ENCODE measurements at places on chromosomes 5 and 9.

DNA sequence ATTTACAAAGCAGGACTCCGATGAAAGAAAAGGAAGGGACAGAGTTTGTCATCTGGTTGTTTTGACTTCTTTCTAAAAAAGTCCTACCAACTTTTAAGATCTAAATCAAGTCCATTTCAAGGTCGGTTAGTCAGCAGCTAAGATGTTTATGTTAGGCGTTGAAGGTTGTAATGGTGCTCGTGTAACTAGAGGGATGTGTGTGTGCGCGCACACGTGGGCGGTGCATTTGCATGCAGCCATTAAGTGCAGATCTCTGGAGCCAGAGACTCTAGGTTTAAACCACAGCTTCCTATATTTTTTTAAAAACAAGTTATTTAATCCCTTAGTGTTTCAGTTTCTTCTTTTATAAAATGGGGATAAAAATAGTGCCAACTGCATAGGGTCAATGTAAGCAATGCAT, 77.0 kb upstream of the SMIM32 start:
- no peak for DNase-seq

DNA sequence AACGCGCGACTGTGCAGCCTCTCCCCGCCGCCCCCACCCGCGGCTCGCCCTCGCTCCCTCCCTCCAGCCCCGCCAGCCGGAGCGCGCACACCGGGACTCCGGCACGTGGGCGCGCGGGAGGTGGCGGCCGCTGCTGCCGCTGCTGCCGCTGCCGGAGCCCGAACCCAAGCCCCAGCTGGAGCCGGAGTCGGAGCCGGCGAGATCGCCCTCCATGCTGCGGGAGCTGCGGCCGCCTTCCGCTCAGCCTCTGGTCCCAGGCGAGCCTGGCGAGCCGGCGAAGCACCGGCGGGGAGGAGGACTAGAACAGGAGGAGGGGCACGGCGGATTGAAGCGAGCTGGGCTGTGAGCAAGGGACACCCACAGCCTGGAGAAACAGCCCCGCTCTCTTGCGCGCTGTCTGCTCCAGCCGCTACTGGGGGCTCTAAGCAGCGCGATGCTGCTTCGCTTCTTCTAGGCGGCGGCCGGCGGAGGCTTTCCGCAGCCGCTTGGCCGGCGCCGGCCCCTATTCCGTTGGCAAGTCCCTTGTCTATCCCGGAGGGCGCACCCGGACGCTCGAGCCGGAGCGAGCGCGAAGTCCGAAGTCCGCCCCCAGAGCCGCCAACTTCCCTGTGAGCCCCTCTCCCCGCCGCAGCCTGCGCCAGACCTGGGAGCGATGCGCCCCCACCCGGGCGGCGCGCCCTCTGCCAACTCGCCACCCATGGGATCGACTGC, 598.7 kb upstream of the SGCD start:
- no peak for DNase-seq

GRCh38 chr9:113187929-113188595, 33.0 kb downstream of the FKBP15 start:
- DNase-seq: no peak

DNA sequence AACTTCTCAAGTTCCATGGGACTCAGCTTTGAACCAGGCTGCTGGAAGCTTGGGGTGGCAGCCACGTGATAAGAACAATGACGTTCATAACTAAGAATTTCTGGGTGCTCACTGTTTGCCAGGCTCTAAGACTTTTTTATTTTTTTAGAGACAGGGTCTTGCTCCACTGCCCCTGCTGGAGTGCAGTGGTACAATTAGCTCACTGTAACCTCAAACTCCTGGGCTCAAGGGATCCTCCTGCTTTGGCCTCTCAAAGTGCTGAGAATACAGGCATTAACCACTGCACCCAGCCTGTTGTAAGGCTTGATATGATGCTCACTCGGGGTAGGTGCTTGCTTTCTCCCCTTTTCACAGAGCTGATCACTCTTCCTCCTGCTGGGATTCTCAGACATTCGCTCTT, 38.7 kb downstream of the PTPN3 start:
- no peak for DNase-seq

DNA sequence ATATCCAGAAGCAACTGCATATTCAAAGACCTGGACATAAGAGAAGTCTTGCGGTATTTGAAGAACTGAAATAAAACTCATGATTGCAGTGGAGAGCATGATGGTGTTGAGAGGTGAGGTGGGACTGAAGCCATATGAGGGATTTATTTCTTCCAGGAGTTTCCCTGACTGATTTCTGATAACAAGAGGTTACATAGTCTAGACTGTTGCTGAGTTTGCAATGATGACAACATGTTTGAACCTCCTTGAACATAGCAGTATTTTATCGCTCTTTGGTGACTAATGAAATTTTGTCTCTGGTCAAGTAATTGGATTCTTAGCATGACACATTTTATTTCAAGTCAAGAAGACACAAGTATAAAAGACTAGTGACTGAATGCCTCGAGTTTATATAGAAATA, 61.8 kb downstream of the ACTBL2 start:
- no peak for DNase-seq

GRCh38 chr5:67014191-67014590, 182.4 kb downstream of the CD180 start:
- DNase-seq: no peak

- no peak for DNase-seq
These were observed 471.0 kb downstream of the KDM4C start for GRCh38 chr9:7228726-7229125.

GRCh38 chr9:38061326-38061977, 7.6 kb downstream of the SHB start:
- no peak for DNase-seq

GRCh38 chr9:97696803-97697601, at the start of gene XPA:
Gene XPA (minus strand): TSS chr9:97697340. CDS start chr9:97697292, 48 bp downstream.
- peak; percentile 98 for DNase-seq

DNA sequence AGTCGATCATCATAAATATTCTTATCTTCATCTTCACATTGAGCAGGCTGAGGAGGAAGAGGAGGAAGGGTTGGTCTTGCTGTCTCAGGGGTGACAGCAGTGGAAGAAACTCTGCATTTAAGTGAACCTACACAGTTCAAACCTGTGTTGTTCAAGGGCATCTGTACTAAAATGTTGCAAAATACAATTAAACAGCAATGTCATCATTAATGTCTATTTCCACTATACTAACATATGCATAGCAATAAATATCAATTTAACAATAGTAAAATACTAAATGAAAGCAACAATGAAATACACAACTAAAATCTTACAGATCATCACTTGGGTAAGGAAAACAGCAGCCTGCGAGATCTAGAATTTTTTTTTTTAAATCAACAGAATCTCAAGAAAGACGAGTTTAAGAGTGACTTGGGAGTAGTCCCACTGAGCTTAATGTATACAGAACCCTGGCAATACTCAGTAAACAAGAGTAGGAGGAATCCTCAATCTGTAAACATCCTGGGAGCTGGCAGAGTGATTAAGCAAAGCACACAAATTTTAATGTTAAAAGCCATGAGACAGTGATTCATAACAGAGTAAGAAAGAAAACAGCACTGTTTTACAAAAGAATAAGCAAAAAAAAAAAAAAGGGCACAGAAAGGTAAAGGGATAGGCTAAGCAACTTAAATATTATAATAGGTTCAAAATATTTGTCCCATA, 10.0 kb downstream of the HOMER1 start:
- no peak for DNase-seq

DNA sequence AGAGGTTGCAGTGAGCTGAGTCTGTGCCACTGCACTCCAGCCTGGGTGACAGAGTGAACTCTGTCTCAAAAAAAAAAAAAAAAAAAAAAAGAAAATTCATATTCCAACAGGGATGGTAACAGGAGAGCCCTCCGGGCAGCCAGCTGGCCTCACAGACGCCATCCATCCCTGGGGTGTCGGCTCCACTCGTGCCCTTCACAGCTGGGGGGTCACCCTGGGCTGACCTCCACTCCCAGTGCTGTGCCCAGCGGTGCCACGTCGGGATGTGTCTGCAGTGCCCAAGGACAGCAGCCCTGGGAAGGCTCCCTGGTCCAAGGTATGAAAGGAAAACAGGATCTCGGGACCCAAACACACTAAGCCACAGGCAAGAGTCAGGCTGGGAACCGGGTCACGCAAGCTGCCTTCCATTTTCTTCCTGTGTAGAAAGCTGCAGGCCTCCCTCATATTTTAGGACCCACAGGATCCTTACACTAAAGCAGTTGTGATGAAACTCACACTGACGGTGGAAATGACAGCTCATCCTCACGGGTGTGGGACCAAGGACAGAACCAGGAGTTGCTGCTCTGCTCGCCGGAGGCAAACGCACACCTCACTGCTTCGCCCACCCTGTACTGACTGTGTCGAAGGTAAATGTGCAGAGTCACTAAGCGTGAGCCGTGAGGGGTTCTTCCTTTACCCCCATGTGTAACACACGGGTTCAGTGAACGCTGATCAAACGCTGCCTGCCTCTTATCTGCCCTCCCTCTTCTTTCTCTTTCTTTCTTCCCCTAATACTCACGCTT, 5.3 kb downstream of the SLC12A7 start:
- DNase-seq: no peak

DNA sequence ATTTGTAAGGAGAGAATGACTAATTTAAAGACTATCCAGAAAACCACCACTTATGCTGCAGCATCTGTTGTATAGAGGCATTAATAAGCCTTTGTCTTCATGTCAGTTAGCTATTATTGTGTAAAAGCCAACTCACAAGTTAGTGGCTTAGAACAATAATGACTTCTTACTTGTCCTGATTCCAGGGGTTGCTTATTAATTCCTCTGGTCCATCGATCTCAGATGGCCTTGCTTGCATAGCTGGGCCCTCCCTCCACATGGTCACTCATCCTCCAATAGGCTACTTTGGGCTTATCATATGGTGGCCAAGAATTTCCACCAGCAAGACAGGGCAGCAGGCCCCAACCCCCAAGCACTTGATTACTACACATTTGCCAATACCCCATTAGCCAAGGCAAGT, 44.5 kb upstream of the STK32A start:
- DNase-seq: no peak

GRCh38 chr5:114362197-114362976, 517 bp downstream of the KCNN2 start:
- DNase-seq: no peak

- no peak for DNase-seq
These were observed 478.3 kb upstream of the ADAMTS16 start for GRCh38 chr5:4661836-4662235.

GRCh38 chr5:124948754-124949275, 202.4 kb upstream of the ZNF608 start:
- no peak for DNase-seq

GRCh38 chr9:3342159-3342777, 183.5 kb downstream of the RFX3 start:
- DNase-seq: no peak

DNA sequence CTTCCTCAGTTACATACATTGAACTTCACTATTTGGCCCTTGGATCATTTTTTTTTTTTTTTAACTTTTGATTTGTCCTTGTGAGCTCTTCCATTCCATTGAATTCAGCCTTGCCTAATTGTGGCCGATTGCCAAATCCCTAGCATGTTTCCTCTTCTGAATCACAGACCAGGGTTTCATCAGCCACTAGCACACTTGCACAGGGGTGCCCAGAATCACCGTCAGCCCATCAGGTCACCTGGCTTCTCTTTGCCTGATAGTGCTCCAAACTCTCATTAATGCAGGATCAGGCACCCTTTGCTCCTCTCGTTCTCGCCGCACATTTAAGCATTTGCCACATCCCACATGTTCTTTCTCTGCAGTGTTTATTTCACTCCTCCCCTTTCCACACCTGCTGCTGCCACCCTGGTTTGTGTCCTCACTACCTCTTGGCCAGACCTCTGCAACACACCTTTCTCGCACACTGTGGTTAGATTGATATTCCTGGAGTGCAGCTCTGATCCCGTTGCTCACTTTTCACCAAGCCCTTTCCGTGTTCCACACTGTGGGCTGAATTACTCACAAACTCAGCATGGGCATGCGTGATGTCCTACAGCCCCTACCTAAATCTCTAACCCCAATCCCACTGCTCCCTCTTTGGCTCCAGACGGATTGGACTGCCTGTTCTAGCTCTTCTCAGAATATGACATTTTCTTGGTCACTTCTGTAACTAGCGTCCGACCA, 9.8 kb downstream of the PIK3R1 start:
- no peak for DNase-seq

DNA sequence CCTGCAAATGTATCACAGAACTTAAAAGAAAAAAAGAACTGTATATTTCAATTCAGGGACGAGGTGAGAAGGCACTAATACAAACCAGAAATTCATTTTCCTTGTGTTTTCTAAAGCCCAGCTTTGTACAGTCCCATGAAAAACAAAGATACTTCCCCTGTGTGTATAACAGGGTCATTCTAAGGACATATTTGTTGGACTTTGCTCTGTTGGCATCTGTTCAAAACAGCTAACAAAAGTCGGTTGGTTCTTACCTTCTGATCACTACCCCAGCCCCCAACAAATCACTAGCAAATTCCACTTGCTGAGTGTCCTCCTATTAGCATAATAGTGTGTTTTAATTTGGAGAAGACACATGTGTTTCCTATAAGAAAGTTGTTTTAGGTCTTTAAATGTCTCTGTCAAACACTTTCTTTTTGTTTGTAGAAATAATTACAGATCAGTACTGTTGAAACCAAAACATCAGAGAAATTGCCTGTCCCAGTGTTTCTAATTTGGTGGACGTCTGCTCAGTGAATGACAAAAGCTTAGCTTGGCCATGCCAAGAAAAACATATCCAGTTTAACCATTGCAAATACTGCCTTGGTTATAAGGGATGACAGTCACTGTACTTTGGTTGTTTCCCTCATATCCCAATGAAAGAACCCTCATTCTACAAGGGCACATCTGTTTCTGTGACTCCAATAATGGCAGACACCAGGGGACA, 480.5 kb downstream of the EBF1 start:
- DNase-seq: no peak

DNA sequence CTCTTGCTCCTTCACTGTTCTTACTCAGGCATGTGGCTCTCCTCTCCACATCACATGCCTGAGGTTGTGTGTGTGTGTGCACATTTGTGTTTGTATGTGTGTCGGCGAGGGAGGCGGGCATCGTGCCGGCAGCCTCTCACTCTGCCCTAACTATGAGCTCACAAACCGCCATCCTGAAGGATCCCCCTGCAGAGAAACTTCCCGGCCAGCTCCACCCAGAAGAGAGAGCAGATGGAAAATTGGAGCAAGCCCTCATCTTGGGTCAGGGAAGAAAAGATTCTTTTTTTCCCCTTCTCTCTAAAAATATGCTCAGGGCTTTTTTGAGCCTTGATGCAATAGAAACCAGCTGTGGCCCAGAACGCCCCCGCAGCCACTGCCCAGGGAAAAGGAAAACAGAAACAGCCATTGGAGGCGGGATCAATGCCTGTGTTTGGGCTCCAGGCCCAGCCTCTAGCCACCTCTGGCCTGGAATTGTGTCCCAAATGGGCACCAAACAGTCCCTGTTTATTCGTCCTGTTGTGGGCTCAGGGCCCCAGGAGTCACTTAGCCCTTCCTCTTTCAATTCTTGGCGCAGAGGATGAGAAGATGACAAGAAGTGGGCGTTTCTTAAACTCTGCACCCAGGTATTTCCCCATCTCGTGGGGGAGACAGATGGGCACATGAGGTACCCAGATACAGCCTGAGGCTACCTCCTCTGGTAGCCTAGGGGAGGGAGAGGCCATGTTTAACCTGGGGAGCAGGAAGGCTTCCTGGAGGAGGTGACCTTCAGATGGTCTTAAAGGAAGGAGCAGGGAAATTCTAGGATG, 151.5 kb downstream of the RGS3 start:
- no peak for DNase-seq

Measured in activated naive CD4-positive, alpha-beta T cell treated with Interleukin-2 at 50 U/mL for 16 hours (primary cell).